ENCODE measurements at places on chromosomes 3 and 15. TPM values are rescaled to one million over a fixed set of nuclear protein-coding genes. Genes with fewer than 3 reads are reported as not detected.

DNA sequence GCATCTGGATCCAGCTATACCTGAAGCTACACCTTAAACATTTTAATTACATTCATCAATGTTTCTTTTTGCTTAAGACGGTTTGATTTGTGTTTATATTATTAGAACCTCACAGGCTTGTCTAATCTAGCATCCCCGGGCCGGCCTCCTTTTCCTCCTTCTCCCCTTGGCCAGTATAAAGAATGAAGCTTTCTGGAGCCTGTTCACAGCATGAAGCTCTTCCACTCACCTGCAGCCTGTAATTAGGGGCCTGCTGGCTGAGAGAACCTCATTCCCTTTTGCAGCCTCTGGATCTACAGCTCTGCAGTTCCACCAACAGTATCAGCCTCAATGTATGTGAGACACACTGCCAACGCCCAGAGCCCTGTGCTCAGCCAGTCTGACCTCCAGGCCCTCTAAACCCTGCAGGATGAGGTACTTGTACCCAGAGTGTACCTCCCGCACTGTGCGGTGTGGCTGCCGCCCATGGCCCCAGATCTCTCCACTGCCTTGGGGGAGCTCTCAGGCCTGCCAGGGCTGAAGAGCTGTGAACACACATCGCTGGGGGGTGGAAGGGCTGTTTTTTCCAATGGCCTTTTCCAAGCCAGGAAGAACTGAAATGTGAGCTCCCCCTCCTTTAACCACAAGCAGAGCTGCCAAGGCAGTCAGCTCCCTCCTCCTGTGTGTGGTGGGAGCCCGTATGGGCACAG is 114.7 kb upstream of the ALDH1A3 start:
- no peaks in the 10 kb centered on the region for H3K4me1 ChIP-seq
- H3K27ac ChIP-seq: no peak overlapping the region
- peaks cover under 1% of the 10 kb centered on the region for H3K27me3 ChIP-seq
- no peak overlapping the region for H3K4me3 ChIP-seq
- no peak for DNase-seq

DNA sequence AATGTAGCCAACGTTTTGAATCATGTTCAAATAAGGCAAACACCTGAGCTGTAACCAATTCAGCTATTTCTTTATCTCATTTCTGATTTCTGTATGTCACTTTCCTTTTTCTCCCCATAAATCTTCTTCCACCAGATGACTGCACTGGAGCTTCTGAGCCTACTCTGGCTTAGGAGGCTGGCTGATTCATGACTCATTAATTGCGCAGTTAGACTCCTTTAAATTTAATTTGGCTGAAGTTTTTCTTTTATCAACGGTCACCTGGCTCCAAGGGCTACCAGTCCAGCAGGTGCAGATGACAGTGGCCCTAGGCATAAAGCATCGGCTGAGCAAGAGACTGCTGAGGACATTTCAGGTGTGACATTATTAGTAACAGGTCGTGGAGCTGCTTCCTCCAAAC is 39.6 kb upstream of the ITGA11 start:
- H3K4me1 ChIP-seq: no peaks in the 10 kb centered on the region
- no peak for DNase-seq
- peaks cover 25% of the 10 kb centered on the region for H3K27me3 ChIP-seq
- H3K27ac ChIP-seq: no peak overlapping the region
- H3K4me3 ChIP-seq: no peak overlapping the region

DNA sequence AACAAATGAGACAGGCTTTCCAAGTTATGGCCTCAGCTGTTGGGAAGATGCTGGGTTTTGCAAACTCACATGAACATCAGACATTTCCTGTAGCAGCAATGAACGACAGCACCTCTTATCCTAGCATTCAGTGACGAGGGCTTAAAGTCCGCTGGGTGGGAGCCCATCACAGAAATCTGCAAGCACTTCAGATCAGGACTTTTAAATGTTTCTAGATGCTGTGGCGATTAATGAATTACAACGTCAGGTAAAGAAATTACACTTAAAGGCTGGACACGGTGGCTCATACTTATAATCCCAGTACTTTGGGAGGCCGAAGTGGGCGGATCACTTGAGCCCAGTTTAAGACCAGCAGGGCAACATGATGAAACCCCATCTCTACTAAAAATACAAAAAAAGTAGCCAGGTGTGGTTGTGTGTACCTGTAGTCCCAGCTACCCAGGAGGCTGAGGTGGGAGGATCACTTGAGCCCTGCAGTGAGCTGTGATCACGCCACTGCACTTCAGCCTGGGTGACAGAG is 3.9 kb downstream of the AEN start:
- peak overlapping the region; percentile 91 for H3K4me3 ChIP-seq
- H3K4me1 ChIP-seq: peaks cover 82% of the 10 kb centered on the region
- H3K27me3 ChIP-seq: no peaks in the 10 kb centered on the region
- peak overlapping the region; percentile 93 for H3K27ac ChIP-seq

DNA sequence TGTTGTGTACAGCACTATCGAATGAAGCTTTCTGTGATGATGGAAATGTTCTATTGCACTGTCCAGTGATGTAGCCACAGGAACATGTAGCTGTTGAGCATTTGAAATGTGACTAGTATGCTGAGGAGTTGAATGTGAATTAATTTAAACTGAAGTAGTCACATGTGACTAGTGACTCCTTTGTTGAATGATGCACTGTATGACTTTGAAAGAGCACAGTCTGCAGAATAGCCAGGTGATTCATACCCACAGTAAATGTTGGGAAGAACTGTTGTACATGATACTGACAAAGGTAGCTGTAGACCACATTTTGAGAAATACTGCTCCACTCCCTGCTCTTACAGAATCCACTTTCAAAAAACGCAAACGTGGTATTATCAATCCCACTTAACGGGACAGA is 34.0 kb upstream of the ACTL6A start:
- H3K4me1 ChIP-seq: no peaks in the 10 kb centered on the region
- no peaks in the 10 kb centered on the region for H3K36me3 ChIP-seq
- peaks cover 14% of the 10 kb centered on the region for H3K27me3 ChIP-seq
- H3K4me3 ChIP-seq: no peak overlapping the region

- H3K27me3 ChIP-seq: peaks cover 2% of the 10 kb centered on the region
- no peak overlapping the region for H3K4me3 ChIP-seq
- no peak overlapping the region for H3K27ac ChIP-seq
- H3K36me3 ChIP-seq: no peaks in the 10 kb centered on the region
These were observed 85.3 kb upstream of the MYZAP start for GRCh38 chr15:57506422-57506821.

Gene GOLGA8T
- total RNA-seq: not detected

- H3K27ac ChIP-seq: no peak overlapping the region
- H3K36me3 ChIP-seq: no peaks in the 10 kb centered on the region
- H3K27me3 ChIP-seq: peaks cover 16% of the 10 kb centered on the region
- H3K4me1 ChIP-seq: peaks cover 9% of the 10 kb centered on the region
- peak; percentile 10 for DNase-seq
These were observed 109.2 kb downstream of the EPHB1 start for GRCh38 chr3:134904241-134904771.

GRCh38 chr15:40279437-40280141 is 3.3 kb downstream of the ANKRD63 start:
- peak; percentile 69 for DNase-seq
- H3K4me3 ChIP-seq: no peak overlapping the region
- H3K27ac ChIP-seq: no peak overlapping the region

Gene LMCD1
- 1.1 TPM for total RNA-seq

DNA sequence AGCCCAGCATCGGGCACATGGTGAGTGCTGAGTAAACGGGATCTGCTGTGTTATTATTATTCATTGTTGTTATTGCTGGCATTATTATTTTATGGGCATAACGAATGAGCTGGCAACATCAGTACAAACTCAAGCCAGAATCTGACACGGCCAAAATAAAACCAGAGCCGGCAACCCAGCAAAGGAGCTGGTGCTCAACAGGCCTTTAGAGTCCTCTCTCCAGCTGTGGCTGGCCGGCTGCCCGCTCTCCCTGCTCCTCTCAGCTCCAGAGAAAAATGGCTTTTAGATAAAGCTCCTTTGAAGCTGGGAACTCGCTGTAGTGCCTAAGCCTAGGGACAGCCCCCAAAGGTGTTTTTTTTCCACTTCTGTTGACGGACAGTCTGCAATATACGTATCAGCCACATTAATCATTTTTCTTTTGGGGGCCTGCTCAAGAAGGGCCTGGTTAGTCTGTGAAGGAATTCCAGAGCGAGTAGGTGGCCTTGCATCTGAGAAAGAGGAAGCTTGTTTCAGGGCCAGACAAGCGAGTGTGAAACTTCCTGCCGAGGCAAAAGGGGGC is 193.9 kb upstream of the UBE2E1 start:
- peaks cover 3% of the 10 kb centered on the region for H3K4me1 ChIP-seq
- no peak for DNase-seq
- no peak overlapping the region for H3K27ac ChIP-seq

Gene GAP43
- total RNA-seq: not detected
